ENCODE measurements at places on chromosomes 6 and 20.

- DNase-seq: no peak
Measured at GRCh38 chr20:62018437-62019143, 47.1 kb downstream of the TAF4 start.

DNA sequence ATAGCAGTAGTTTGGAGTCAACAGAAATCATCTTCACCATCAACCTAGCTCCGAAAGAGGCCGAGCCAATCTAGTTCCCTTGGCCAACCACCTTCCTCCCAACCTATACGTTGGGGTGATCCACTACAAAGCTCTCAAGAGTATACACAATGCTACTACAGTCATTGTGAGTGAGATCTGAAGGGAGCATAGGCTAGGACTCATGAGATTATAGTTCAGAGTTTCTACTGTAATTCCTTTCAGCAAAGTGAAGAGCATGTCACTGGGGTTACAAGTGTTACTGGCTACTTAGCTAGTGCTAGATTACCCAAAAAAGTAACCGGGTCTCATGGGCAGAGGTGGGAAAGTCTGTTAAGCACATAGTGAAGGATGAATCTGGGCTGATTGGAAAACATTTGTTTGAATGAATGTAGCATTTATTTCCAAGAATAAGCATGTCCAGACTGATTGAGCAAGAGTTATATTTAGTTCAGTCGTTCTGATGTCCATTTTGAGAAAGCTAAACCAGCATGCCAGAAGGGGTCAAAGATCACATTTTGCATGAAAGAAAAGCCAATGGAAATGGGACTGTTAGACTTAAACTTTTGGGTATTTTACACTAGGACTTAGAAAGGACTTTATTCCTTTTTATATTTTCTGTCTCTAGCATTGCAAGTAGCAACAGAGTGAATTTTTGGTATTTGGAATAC, 10.5 kb upstream of the ESR1 start:
- DNase-seq: no peak

DNA sequence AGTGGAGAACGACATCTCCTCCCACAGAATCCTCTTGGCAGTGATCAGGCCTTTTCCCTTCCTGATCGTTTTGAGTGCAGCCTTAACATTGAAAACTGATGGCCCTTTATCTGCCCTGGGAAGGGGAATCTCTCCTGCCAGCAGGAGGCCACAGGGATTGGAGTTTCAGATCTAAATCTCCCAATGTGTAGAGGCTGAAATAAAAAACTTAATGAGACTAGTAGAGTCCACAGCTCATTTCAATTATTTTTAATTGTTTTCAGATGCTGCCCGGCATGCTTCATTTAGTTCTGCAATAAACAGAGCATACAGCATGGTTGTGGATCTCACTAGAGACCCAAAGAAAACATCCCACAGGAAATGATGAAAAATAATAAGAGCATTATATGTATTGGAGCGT, 662.2 kb upstream of the HS3ST5 start:
- DNase-seq: no peak

- DNase-seq: no peak
Measured at GRCh38 chr6:223763-224162, 68.5 kb upstream of the DUSP22 start.

DNA sequence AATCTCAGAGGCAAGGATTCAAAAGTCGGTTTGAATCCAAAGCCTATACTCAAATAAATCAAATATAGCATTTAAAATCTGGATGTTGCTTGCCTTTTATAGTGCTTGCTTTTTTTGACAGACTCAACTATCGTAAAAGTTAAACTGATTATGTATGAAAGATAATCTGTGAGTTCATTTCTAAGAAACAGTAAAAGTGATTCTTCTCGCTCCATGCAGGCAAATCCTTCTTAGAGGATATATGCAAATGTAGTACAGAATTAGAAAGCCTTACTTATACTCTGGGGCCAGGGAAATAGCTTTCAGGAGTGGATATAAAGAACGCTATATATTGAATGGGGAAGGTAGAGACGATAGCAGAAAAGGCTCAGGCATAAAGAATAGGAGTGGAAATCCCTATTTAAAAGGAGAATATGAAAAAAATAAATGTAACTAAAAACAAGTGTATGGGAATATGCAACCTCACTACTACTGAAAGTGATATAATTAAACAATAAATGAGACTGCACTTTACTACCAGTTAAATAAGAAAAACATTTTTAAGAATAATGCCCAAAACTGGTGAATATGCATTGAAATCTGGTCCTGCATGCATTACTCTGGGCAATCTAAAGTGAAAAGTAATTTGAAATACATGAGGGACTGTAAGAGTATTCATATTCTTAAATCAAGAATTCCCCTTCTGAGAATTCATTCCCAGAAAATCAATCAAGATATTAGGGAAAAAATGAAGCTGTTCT, 361.8 kb upstream of the PLCB4 start:
- no peak for DNase-seq

Data from AG04449 (cell line).